ENCODE measurements at places on chromosomes 16 and 17.
A peak's percentile ranks its signal among the peaks of the same experiment; 100 is the strongest.

DNA sequence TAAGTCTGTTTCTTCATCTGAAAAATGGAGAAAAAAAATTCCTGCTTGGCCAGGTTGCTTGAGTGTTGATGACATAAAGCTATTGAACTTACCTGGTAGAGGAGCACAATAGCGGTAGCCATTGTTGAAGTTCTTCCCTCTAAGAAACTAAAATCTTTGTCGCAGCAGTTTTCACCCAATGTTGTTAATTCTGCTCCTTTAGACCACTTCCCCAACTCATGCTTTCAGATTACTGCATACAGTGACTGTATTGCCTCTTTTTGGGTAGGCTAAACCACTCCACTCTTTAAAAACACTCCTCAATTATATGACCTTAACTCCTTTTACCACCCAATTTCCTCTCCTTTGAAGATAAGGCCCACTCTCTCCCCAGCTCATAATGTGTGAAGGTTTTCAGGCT, 35.7 kb upstream of the CCL2 start:
- DNase-seq, result no peak

DNA sequence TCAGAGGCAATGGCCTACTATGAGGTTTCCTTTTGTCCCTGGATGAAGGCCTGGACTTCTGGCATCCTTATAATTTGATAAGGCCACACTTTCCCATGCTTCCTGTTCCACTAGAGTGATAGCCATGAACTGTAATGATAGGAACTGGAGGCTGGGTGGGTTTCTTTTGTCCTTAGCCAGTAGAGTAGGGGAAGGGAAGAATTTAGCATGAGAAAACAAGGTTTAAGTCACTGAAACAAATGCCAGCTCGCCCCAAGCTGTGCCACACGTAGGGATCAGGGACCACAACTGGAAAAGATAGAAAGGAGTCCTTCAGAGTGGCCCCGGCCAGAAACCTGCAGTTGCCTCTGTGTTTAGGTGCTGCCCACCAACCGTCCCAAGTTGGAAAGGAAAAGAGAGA, 80.9 kb upstream of the C17orf78 start:
- no peak for DNase-seq

DNA sequence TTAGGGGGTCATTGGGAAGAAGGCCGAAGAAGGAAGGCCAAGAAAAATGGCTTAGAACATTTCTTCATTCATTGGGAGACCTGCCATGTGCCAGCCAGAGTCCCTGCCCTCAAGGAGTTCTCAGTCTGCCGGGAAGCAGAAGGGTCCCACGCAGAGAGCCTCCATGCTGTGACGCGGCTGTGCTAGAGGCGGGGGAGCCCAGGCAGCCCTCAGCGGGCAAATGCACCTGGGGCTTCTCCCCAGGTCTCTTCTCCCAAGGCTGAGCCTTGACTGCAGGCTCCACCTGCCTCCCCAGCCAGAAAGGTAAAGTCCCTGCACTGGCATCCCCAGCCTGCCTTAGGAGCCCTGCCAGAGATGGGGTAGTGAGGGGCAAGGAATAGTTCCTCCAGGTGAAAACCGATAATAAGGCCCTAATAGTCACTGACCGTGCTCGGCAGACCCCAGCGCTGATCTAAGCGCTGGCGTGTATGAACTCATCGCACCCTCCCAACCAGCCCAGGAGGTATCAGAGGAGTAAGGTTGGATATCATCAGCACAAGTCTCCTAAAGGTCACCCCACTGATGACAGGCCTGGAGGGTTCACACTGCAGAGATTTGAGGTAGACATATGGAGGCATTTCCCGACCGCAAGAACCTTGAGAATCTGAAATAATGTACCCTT, 6.0 kb upstream of the CDR2L start:
- no peak for DNase-seq

- peak; percentile 22 for DNase-seq
These were observed 200.4 kb downstream of the LGALS9B start for GRCh38 chr17:20266806-20267458.

GRCh38 chr16:81738783-81739496, 40.2 kb upstream of the PLCG2 start:
- no peak for DNase-seq

DNA sequence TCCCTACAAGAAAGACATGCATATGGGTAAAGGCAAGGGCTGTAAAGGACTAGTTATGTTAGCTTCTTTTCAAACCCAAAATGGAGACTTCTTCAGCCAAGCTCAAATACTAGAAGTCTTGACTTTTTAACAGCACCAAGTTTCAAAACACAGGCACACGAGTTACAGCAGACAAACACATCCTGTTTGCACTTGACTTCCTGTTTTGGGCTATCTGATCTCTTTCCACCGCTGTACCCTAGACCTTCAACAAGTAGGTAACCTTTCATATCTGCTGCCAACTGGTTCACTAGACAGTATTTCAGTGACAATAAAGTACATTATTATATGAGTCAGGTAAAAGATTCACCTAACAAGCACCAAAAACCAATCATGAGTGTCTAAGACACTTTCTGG, 12.3 kb downstream of the RFFL start:
- DNase-seq, result peak; percentile 20

- DNase-seq, result no peak
These were observed 7.3 kb upstream of the GAS7 start for GRCh38 chr17:10205549-10206185.

DNA sequence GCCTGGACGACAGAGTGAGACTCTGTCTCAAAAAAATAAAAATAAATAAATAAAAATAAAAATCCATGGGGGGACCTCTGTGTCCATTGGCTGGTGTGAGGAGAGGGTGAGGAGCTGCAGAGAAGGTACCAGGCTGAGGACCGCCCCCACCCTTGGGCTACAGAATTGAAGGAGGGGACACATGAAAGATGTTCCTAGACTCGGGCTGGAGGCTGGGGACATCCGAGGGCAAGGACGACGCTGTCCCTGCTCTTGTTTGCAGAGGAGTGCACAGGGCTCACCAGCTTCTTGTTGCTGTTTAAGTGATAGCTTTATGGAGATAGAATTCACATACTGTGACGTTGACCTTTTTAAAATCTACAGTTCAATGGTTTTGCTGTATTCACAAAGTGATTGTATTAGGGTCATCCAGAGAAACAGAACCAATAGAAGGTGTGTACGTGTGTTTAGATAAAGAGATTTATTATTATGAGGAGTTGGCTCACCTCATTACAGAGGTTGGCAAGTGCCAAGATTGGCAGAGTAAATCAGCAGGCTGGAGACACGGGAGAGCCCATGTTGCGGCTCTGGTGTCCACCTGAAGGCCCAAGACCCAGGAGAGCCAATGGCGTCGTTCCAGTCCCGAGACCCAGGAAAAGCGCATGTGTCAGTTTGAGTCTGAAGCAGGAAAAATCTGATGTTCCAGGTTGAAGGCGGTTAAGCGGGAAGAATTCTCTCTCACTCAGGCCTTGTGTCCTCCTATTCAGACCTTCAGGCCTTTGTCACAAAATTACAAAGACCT, 320.7 kb downstream of the SEC14L1 start:
- no peak for DNase-seq

- DNase-seq, result peak; percentile 62
These were observed 12.6 kb downstream of the ACTG1 start for GRCh38 chr17:81500047-81500446.

DNA sequence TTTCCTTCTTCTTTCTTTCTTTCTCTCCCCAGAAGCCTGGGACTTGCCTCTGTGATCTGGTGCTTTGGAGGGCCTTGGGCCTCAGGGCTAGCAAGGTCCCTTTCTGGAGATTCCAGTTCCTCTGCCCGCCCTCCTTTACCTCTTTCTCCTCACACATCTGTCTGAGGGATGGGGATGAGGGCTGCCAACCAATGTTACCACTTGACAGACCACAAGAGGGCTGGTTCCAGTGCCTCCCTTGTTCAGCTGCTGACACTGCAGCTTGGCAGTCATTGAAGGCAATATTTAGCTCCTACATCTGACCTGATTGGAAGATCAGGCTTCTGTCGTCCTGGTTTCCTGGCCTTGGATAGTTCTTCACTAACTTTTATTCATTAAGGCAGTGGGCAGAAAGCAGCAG, 3.6 kb upstream of the ZNF652 start:
- peak; percentile 30 for DNase-seq

GRCh38 chr16:27242868-27243590, 25.5 kb downstream of the NSMCE1 start:
- DNase-seq, result peak; percentile 95

DNA sequence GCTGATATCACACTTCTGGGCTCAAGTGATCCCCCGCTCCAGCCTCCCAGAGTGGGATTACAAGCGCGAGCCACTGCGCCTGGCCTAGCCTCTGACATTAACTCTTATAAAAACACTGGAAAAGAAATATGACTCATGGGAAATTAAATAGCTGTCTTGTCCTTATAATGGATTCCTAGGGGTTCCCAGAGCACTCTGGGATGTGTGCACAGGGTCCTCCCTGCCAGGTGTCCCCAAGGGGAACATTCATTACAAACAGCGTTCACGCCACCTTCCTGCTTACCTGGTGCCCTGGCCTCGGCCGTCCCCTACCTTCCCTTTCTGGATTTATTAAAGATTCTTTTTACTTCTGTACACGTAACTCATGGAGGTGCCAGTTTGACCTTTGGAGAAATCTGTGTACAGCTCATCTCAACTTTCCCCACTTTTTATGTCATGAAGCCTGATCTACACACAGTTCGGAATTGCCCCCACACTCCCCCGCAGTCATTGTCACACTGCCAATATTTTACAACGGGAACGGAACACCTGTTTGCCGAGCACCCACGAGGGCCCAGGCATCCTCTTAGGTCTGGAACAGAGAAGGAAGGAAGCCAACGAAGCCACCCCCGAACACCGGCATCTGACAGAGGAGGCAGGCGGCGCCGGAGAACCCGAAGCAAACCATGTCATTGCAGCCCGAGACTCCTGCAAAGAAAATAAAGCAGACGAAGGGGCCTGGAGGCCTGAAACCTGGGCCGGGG, 39.7 kb upstream of the MEAK7 start:
- no peak for DNase-seq

GRCh38 chr16:8887952-8888560, 5.9 kb downstream of the LITAFD start:
- DNase-seq, result peak; percentile 38

DNA sequence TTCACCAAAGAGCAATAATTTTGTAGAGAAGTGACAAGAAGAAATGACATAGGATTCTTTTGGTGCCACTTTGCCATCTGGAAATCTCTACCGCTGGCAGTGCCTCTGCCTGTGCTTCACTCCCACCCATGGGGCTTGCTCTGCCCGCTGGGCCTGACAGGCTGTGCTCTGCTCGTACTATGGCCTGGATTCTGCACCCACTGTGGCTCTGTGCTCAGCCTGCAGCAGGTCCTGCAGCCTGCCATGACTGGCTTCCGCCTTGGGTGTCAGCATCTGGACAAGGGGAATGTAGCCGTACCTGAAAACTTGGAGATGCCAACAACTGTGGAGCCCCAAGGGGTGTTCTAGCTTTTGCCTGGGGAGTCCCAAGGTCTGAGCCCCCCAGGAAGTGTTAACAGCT, 792.3 kb downstream of the CDH8 start:
- no peak for DNase-seq

DNA sequence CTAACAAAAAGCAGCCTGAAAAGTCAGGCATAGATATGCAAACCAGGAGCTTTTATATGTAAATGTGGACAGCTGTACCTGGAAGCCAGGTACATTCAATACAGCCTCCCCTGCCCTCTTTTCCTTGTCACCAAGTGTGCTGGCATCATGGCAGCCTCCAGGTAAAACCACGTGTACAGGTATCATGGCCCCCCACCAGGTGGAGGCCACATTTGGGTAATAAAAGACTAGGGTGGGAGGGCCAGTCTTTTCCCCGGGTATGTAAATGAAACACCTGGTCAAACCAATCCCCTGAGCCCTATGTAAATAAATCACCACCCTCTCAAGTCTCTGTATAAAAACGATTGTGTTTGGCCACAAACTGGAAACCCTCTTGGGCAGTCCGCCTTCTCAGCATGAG, 226.4 kb upstream of the GOT2 start:
- no peak for DNase-seq

DNA sequence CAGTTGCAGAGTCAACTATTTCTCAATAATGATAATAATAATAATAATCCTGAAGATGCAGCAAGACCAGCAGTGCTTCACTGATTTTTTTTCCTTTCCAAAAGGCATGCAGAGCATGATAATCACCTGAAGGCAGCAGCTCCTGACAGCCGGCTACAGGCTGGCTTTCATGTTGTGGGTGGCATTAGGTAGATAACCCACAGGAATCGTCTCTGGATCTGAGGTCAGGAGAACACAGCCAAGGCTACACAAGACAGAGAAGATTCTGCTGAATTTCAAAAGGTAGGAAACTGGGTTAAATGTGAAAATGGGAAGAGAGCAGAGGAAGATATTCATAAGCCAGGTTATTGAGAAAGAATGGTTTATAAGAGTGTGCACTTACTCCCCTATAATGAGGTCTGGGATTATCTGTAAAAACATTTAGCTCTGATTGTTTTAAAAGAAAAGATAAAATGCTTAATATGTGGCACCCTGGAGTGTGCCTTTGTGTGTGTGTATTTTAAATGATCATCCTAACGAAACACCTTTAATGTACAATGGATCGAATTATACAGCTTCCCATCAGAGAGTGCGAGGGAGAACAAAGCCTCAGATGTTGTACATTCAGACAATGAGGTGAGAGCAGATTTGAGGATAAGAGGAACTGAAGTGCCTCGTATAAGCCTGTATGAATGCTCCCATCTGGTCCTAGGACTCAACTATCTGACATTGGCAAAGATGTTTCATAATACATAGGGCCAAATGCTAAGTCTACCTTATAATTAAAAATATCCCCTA, 273.1 kb downstream of the PHKB start:
- DNase-seq, result no peak

GRCh38 chr17:18280249-18280648, 19.8 kb downstream of the MIEF2 start:
- DNase-seq, result no peak

DNA sequence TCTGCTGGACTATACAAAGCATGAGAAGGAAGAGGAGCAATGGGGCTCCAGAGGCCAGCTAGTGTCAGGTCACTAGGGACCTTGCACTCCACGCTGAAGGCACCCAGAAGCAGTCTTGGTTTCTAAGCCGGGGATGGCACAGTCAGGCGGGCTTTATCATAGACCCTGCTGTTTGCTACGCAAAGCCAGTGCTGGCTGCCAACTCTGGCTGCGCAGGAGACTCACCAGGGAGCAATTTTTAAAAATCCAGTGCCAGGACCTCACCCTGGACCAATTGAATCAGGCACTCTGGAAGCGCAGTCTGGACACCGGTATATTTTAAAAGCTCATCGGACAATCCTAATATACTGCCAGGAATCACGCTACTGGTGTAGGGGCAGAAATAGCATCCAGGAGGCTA, 368.5 kb upstream of the XYLT1 start:
- DNase-seq, result no peak
